ENCODE measurements at places on chromosomes 2 and 18. TPM values are rescaled to one million over a fixed set of nuclear protein-coding genes. Genes with fewer than 3 reads are reported as not detected.

Gene ARHGAP15
- total RNA-seq = not detected

Gene SPEG
- 13.8 TPM for total RNA-seq

Gene FAM161A
- total RNA-seq = 0.70 TPM

Gene ATOH8
- total RNA-seq = not detected

Measured in hair follicular keratinocyte (primary cell).